Muscle of arm (tissue), 14 donors: ENCODE measurements at places on chromosomes 5 and 9. TPM values are rescaled to one million over a fixed set of nuclear protein-coding genes. Genes with fewer than 3 reads are reported as not detected.

Gene PFN3
- not detected for polyA plus RNA-seq

Gene IFNW1
- polyA plus RNA-seq, result not detected

Gene SLC36A3
- polyA plus RNA-seq, result not detected

Gene GFI1B
- polyA plus RNA-seq, result 0.36 TPM

Gene SHC3
- not detected for polyA plus RNA-seq

DNA sequence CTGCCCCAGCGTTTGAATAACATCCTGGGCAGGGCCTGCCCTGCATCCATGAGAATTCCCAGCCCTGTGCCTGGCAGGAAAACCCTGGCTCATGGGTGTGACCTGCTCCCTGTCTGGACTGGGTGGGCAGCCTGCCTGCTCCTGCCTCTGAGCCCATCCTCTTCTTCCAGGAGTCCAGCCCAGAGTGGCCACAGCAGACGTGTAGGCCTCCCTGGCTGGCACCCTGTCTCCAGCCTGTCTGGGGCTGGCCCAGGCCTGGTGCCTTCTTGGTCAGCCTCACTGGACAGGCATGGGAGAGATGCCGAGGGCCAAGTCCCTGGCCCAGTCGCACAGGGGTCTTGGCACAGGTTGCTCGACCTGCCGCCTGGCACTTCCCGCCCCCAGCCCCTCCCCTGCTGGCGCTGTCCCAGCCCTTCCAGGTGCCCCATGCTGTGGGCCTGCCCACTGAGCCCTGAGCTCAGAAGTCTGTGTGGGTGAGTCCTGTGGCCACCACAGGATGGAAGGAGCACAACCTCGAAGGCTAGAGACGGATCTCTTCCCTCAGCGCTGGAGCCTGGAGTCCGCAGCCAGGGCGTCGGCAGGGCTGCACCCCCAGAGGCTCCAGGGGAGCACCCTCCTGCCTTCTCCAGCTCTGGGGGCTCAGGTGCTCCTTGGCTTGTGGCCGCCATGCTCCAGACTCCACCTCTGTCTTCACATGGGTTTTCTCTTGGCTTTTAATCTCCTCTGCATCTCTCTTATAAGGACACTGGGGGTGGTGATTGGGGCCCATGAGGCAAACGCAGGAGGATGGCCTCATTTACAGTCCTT is 11.8 kb upstream of the COL5A1 start:
- no peak for DNase-seq

DNA sequence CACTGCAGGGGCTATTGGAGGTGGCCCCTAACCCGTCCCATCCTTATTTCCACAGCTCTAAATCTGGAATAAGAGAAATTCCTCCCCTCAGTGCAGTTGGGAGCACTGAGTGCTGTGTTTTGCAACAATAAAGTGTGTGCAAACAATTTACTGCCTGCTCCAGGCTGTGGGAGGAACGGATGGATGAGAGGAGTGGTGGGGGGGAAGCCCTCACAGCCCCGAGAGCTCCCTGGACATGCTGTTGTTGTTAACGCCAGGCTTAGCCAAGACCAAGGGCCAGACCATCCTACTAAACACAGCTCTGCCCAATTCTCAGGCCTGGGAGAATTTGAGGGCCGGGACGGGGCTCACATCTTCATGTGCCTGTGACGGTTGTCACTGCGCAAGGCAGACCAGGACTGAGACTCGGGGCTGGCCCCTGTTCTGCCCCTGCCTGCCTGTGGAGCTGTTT is 200.2 kb downstream of the DAB2IP start:
- peak; percentile 51 for DNase-seq

- DNase-seq, result peak; percentile 59
Measured at GRCh38 chr9:128558431-128559310, 6.3 kb downstream of the SPTAN1 start.

DNA sequence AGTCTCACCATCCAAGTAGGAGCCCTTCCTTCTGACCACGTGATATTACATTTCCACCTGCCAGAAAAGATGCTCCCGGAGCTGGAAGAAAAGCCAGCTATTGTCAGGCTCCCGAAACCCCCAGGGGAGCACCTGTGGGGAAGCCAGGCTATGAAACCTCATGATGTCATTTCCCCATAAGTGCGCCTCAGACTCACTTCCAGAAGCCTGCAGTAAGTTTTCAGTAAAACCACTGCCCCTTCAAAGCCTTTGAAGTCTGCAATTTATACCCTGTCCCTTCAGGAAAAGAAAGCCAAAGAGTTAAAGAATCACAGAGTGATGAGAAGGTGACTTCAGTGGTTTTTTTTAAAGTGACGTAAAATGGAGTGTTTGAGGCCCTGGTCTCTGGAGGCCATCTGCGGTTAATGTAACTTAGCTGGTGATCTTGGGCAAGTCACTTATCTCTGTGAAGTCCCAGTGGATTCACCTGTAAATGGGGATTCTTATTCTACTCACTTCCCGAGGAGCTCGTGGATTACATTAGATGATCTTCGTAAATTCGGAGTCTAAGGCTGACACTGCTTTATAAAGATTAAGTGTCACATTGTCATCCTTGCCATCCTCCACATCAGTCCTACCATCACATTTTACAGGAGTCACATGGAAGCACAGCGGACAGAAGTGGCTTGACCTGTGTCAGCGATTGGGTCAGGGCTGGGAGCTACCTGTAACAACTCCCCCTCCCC is 2.6 kb upstream of the SEMA6A start:
- DNase-seq, result no peak

- DNase-seq, result no peak
Measured at GRCh38 chr9:108486831-108487230, 369.0 kb downstream of the ACTL7B start.

- no peak for DNase-seq
Measured at GRCh38 chr5:39485079-39485478, 60.3 kb upstream of the DAB2 start.

GRCh38 chr9:137865581-137866145 is 11.9 kb upstream of the CACNA1B start:
- DNase-seq, result no peak

DNA sequence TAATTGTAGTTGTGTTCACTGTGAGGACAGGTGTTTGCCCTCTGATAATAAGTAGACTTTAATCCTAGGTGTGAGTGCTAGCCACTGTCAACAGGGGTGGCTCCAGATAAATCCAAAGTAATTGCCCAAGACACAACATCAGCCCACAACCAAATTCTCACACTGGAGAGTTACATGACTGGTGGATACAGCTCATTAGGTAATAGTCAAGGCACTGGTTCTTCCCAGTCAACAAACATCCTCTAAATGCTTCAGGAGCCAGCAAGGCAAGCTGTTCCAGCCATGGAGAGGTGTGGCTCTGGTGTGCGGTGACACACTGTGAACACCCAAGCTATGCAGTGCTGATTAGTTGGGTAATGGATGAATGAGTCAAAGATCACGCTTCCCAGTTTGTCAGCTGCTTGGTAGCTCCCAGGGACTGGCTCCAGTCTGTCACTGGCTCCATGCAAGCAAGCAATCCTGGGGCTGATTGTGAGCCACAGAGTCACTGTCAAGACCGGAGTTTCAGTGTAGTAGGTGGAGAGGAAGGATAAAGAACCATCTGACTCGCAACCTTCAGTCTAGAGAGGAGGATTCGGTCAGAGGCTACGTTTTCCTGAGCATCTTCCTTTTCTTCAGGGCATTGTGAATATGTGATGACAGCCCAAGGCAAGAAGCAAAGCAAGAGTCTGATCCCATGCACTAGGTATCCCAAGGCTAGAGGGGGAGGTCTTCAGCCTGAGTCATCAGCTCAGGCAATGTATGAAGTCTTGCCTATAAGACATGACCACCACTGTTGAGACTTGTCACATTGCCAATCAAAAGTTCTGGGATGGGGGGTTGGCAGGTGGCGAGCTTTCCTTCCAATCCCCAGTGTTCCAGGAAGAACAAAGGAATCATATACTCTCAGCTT is 63.1 kb downstream of the UGCG start:
- DNase-seq, result no peak

DNA sequence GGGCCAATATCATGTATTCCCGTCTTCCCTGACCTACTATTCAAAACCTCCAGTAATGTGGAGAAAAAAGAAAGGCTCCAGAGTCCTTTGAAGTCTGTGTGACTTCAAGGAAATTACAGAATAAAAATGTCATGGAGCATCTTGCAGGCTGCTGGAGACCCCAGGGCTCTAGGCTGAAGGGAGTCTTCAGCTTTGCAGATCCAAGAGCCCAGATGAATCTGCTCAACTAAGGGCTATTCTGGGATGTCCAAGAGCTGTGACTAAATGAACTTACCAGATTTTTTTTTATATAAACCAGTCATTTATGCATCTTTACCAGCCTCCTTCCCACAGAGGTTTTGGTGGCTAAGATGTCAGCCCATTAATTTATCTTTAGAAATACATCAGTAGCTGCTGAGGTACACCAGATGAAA is 167.3 kb downstream of the MUSK start:
- no peak for DNase-seq
